Adipose tissue (tissue), 3 donors: ENCODE measurements at places on chromosomes 5 and 9. TPM values are rescaled to one million over a fixed set of nuclear protein-coding genes. Genes with fewer than 3 reads are reported as not detected.

The INSL6 gene
- not detected for polyA plus RNA-seq

The DOCK2 gene
- 6.8 TPM for polyA plus RNA-seq

The PCDHGB3 gene
- 0.34 TPM for polyA plus RNA-seq

The POLR3G gene
- 2.9 TPM for polyA plus RNA-seq

The PRUNE2 gene
- polyA plus RNA-seq = 3.5 TPM

The LCN10 gene
- polyA plus RNA-seq = 28.6 TPM

The EDIL3 gene
- 2.8 TPM for polyA plus RNA-seq

The PCDHGA7 gene
- polyA plus RNA-seq = 0.31 TPM

The OXCT1 gene
- 69.3 TPM for polyA plus RNA-seq

The SHB gene
- polyA plus RNA-seq = 8.4 TPM

The TEK gene
- polyA plus RNA-seq = 7.4 TPM

The NEURL1B gene
- 3.7 TPM for polyA plus RNA-seq

The FOXD4 gene
- polyA plus RNA-seq = 0.14 TPM

The GFPT2 gene
- 149 TPM for polyA plus RNA-seq

The SH3GL2 gene
- polyA plus RNA-seq = 0.58 TPM

The SHOC1 gene
- not detected for polyA plus RNA-seq

The NKD2 gene
- polyA plus RNA-seq = 8.8 TPM
